ENCODE measurements at places on chromosomes 3 and 15.

DNA sequence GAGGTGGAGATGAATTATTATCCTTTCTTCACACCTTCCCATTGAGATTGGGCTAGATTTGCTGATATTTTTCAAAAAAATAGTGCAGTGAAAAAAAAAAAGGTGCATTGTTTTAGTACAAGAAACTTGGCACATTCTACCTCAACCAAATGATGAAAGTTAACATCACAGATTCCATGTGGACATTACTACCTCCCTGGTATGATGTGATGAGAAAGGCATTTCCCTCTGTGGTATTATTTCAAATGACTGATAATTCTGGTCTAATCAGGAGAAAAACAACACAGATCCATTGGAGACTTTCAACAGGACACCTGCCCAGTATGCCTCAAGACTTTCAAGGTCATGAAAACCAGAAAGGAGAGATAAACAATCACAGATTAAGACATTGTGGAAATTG is 313.4 kb downstream of the BCHE start:
- DNase-seq, result no peak

DNA sequence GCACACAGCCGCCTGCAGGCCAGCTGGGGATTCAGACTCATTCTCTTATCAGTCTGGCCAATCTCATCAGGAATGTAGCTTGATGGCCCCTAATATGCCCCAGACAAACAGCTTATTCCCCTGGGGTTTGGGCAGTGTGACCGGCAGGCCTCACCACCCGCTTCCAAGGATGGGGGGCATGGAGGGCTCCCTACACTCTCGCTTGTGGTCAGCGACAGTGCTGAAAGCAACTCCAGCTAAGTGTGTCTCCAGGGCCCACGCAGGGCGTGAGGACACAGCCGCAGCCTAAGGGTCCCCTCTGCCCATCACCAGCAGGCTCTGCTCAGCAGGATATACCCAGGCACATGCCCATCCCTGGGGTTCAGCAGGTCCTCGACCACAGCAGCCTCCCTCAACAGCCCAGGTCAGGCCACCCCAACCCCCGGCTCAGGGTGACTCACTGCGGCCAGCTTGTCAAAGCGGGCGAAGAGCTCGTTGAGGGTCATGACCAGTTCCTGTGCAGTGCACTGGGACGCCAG is 116.7 kb downstream of the ADCY5 start:
- no peak for DNase-seq

DNA sequence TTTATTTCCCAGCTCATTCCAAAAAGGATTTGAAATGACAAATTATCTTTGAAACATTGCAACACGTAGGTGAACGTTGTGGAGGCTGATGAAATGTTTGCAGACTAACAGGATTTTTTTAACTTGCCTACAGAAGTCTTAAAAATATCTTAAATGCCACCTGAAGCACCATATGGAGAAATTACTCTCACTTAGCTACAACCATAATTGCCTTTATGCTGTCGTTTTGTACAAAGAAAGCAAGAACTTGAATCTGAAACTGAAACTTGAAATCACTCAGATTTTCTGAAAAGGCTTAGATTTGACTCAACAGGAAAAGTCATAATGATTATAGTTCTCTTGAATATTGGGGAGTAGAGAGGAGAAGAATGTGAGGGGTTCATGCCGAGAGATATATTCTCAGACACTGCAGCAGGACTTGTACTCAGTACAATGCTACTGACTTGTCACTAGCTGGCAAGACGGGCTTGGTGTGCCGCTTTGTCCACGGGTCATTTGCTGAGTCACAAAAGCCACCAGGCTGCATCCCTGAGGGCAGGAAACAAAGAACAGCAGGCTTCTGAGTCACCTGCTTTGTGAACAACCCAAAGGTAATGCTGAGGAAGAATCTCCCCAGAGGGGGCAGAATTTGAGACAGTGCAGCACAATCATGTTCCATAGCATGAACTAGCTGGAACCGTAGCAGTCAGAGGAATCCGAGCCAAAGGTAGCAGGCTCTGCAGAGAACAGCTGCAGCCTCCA is 7.1 kb upstream of the FMN1 start:
- peak; percentile 89 for DNase-seq

GRCh38 chr3:25663347-25663868 is 1.3 kb downstream of the TOP2B start:
- peak; percentile 32 for DNase-seq

GRCh38 chr15:44545913-44546802 is 9.2 kb downstream of the EIF3J start:
- DNase-seq, result peak; percentile 91

DNA sequence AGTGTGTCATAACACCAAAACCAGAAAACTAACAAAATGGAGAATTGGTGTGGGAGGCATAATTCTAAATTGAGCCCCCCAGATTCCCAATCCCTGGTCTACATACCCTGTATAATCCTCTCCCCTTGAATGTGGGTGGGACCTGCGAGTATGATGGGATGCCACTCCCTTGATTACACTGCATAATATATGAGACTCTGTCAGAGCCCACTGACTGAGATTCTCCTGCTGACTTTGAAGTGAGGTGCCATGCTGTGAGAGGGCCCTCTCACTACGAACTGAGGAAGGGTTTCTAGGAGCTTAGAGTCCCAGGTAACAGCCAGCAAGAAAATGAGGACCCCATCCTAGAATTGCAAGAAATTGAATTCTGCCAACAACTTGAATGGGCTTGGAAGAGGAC is 49.5 kb downstream of the GPR176 start:
- DNase-seq, result no peak

GRCh38 chr15:85849946-85850345 is 55.2 kb upstream of the KLHL25 start:
- DNase-seq, result no peak

DNA sequence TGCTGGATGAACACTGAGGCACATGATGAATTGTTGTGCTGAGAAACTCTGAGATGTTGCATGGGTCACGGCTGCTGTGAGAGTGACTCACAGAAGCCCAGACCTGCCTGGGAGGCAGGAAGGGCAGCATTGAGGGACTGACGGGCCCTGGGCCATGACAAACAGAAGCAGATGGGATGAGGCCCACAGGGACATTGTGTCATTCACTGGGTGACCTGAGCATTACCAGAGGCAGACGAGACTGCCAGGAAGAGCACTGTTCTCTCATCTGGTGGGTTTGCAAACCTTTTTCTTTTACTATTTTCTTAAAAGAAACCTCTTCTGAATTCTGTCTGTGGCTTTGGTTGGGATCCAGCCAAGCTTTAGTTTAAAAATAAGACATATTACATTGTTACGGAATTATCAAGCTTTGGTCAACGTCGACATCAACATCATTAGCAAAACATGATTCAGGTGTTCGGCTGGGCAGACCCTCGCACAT is 67.8 kb downstream of the BDH1 start:
- DNase-seq, result no peak

DNA sequence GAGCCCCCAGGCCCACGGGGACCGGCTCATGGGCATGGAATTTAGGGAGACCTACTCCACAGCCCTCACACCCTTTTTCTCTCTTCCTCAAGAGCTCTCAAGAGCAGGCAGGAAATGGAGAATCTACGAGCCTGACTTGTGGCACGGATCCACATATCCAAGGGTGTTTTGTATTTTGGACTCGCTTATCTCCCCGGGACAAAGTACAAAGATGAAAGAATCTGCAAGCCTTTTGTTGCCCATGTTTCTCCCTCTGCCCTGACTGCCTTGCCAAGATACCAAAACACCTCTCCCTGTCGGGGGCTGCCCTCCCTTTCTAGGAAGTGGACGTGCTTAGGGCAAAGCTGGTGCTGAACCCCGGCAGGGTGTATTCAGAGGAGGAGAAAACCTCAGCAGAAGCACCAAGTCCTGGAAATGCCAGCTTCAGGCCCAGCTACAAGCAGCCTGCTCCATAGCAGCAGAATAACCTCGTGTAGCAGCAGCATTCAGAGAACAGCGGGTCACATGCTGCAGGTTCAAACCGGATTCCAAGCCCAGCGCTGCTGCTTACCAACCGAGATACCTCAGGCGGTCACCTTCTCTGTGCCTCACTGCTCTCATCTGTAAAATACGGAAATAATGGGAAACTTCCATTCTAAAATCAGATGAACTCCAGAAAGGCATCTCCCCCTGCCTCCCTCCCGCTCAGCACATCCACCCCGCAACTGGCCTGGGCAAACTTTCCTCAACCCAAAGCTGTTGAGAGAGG is 35.2 kb downstream of the DNASE1L3 start:
- no peak for DNase-seq

DNA sequence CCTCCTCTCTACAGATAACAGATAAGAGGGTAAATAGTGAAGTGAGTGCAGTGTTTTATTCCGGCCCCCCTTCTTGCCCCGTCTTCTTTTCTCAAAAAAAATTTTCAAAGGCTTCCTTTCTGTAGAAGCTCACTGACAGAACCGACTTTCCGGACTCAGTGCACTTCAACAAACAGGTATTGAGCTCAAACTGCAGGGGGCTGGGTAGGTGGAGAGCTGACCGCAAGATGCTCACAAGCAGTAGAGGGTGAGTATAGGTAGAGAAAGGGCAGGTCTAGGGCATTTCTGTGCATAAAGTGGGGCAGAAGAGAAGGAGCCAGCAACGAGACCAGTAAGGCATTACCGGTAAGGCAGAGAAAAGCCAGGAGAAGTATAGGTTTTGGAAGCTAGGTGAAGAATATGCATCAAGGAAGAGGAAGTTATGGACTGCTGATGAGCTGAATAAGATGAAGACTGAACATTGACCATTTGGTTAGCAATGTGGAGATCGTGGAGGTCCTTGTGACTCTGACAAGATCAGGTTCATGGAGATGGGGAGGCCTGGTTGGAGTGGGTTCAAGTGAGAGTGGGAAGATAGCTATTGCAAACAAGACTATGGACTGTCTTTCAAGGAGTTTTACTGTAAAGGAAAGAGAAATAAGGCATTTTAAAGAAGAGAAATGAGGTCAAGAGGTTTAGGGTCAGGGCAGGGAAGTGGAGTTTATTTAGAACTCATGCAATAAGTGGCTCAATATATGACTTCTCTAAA is 97.4 kb downstream of the ST6GAL1 start:
- DNase-seq, result peak; percentile 61

DNA sequence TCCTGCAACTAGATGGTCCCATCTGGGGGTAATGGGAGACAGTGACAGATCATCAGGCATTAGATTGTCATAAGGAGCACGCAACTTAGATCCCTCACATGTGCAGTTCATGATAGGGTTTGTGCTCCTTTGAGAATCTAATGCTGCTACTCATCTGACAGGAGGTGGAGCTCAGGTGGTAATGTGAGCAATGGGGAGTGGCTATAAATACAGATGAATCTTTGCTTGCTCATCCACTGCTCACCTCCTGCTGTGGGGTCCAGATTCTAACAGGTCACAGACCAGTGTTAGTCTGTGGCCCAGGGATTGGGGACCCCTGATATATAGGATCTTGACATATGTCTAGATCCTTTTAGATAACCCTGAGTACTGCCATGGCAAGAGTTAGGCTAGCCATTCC is 52.7 kb downstream of the RASGRF1 start:
- DNase-seq, result no peak

DNA sequence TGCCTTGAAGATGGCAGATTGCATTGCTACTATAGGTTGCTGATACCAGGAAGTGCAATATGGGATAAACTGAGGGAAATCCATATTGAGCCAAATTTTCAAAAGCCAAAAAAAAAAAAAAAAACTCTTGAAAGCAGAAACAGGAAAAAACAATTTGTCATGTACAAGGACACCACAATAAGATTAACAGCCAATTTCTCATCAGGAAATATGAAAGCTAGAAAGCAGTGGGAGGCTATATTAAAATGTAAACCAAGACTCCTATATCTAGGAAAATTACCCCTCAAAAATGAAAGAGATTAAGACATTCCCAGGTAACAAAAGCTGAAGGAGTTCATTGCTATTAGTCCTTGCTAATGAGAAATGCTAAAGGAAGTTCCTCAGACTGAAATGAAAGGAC is 462.8 kb upstream of the DPH6 start:
- no peak for DNase-seq

- DNase-seq, result no peak
These were observed 345.1 kb downstream of the PLOD2 start for GRCh38 chr3:145815707-145816413.

GRCh38 chr3:10570196-10570946 is 65.0 kb upstream of the ATP2B2 start:
- DNase-seq, result no peak

DNA sequence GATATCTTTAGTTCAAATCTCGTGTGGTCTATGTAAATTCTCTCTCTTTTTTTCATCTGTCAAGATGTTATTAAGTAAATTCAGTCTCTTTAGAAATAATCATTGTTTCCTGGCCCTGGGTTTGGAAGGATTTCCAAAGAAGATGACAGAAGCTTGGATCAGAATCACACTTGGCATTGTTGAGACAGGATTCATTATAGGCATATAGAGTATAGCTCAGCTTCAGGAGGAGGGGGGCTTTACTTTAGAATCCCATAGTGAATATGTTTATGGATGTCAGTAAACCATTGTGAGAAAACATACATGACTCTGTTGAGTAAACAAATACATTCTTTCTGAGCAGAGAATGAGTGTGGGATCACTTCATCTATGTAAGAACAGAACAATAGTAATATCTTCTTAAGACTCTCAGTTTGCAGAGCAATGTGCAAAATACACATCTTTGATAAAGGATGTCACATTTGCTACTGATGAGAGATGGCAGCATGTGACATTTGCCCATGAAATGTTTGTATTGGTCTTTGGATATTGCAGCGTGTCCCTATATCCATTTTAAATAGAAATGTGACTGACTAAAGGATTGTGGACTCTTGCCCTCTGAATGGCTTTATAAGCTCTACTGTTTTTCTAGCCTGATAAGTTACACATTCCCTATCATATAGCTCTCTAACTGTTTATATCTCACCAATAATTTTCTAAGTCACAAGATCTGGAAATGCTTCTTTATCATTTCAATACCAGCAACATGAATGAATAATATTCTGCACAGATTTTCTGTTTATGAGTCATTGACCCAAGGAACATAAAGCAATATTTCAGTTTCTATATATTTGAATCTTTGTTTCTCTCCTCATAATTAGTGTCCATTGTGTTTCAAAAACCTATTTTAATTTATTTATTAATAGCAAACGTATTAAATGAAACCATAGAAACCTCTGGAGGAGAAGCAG is 95.6 kb upstream of the THRB start:
- no peak for DNase-seq

GRCh38 chr15:53511175-53511574 is 248.3 kb downstream of the WDR72 start:
- no peak for DNase-seq

GRCh38 chr3:126937973-126938372 is 44.9 kb upstream of the PLXNA1 start:
- no peak for DNase-seq

DNA sequence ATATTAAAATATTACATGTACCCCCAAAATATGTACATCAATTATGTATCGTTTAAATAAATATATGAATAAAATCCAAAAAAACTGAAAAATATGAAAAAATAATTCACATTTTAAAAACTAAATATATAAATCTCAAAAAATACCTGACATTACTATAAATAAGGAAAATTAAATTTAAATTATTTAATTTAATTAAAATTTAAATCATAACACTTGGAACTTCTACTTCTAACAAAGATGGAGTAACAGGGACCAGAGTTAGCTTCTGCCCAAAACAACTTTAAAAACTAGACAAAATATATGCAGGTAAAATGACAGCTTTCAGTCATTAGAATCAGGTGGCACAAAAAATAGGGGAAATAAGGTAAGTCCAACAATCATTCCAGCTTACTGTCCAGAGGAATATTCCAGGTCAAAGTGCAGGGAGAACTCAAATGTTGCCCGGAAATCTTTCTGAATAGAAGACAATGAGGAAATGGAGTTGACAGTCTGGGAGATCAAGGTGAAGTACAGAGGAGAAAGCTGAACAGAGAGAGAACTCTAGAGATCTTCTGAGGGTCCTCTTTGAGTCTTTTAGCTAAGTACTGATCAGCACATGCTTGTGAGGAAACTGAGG is 207.7 kb upstream of the ATP11B start:
- no peak for DNase-seq

Measured in activated CD4-positive, alpha-beta T cell treated with anti-CD3 and anti-CD28 coated beads, Interleukin-2, amount 50 U/mL, for 16 hours (primary cell).